ENCODE measurements at places on chromosomes 2 and 18.
A peak's percentile ranks its signal among the peaks of the same experiment; 100 is the strongest.

DNA sequence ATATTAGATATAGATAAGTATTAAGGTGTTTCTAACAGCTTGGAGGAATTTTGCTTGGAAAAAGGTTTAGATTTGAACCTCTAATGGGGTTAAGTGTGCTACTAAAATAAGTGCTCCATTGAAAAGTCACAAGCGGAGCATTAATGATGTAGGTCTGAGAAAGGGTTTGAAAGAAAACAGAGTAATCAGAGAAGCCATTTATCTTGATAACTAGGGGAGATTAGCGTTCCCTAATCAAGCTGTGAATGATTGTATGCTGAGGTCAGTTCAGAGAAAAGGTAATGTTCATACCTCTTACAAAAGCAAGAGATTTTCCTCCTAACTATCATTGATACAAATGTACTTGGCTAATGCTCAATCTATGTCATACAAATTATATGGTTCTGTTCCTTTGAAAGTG lies 1.5 kb downstream of the ARHGAP25 start:
- no peak for DNase-seq

GRCh38 chr18:27976806-27977408 lies 200.0 kb downstream of the CDH2 start:
- DNase-seq = no peak

GRCh38 chr2:3959372-3959771 lies 256.0 kb downstream of the DCDC2C start:
- peak; percentile 49 for DNase-seq

DNA sequence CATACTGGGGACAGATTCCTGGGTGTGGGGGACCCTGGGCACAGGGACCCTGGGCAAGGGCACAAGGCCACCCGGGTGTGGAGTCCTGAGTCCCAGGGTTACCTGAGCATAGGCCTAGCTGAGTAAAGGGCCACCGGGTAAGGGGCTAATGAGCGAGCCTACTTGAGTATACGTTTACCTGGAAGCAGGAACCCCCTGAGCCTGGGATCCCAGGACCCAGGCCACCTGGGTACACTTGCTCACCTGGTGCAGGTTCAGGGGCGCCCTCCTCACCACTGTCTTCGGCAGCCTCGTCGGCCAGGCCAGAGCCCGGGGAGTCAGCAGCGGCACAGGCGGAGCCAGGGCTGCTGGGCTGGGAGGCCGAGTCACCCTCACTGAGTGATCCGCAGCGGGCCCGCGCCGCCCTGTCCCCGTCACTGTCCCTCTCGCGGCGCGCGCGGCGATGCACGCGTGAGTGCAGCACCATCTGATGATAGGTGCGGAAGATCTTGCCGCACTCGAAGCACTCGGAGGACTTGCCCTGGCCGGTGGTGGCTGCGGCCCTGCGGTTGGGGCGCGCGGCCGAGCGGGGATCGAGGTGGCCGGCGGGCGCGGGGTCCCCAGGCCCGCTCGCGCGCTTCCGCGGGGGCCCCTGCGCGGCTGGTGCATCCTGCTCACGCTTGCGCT lies 53.9 kb downstream of the ZNF516 start:
- no peak for DNase-seq

DNA sequence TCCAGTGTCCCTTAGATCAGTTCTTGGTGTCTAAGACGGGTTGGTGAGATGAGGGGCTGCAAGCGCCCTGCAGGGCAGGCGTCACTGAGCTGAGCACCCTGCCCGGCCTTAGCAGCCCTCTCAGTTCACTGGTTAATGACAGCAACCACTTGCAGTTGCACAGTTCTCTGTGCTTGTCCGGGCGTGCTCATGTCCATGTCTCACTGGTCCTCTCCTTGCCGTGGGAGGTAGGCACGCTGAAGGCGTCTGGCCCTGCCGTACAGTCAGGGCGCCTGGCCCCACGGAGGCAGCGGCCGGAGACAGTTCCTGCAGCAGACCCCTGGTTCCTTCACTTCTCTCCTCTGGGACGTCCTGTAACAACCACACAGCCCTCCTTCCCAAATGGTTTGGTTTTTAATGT lies 75.3 kb downstream of the ARHGEF4 start:
- DNase-seq = no peak

Measured in dermis blood vessel endothelial cell (primary cell).